Activated CD4-positive, alpha-beta T cell treated with anti-CD3 and anti-CD28 coated beads for 24 hours (primary cell): ENCODE measurements at places on chromosomes 7 and 10.

DNA sequence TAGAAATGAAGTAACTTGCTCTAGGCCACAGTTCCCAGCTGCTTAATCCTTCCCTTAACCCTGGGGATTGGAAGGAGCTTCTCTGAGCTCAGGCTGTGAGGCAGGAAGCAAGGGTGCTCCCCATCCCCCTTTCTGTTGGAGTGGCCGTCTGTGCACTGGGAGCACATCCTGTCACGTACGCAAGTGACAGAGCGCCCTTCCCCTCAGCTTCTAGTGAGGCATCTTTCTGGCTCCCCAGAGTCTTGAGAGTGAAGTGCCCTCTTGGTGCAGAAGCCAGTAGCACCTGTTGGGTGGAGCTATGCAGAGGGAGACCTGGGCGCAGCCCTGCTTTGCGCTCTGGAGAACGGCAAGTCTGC is 47.8 kb downstream of the SHH start:
- DNase-seq = peak; percentile 26

DNA sequence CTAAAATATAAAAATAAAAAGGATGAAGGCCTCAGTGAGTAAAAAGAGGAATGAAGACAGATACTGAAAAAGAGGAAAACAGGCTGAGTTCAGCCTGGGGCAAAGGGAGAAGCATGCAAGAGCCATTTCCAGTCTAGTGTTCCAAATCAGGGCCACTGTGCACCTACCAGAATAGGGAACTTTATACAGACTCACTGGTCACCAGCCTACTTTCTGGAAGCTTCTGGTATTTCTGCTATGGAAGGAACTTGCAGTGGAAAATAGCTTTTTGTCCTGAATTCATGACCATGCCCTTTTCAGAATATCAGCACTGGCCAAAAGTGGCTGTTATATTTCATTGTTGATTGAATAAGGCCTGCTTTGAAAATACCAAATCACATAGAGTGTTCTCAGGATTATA is 28.8 kb downstream of the ABRAXAS2 start:
- DNase-seq = no peak

DNA sequence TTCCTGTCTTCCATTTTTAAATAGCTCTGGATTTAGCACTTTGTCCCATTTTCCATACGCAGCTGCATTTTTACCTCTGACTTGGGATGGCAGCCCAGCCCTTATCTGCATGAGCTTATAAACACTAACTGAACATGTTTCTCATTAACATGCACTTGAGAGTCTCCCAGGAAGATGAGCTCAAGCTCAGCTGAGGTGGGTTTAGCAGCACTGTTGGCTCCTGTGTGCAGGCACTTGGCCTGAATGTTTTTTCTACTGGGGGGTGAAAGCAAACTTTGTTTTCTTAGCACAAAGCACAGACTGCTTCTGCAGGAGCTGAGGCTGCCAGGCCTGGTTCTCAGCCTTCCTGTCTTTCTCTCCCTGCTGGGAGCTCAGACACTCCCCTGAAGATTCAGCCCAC is 1093.6 kb upstream of the AUTS2 start:
- DNase-seq = no peak

DNA sequence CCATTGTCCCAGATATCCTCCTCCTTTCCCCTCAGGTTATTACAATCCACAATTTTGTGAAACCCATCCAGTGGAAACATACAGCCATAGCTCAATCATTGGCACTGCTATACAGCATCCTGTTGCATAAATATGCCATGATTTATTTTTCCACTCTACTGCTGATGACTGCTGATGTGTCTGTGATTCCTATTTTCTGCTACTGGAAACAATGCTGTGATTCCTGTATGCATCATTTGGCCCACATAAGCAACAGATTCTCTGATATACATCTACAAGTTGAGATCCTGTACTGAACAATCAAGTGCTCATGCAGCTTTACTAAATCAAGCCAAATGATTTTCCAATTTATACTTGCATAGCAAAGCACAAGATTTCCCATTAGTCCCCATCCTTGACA is 39.6 kb downstream of the CUL2 start:
- no peak for DNase-seq

GRCh38 chr10:46526682-46527038 is 29.8 kb downstream of the GPRIN2 start:
- no peak for DNase-seq

DNA sequence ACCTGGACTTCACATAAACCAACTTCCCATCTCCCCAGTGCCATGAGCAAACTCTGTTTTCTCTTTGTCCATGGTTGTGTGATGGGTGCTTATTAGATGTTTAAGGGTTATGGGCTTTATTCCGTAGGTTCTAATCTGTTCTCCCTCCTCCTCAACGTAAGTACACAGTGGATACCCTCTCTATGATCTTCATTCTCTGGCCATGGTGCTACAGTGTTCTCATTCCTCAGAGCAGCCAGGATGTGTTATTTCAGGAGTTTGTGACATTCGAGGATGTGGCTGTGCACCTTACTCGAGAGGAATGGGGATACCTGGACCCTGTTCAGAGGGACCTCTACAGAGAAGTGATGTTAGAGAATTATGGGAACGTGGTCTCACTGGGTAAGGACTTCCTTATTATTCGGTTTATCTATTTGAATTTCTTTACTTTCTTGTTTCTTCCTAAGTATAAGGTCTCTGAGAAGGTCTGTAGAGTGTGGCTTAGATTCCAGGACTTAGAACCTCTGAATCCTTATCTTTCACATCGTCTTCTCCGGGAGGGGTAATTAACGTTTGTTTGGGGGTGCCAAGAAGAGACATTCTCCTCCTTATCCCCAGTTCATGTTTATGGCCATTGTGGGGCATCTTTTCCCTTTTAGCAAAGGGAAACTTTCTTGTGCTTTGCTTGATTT is 3.8 kb downstream of the ZNF655 start:
- no peak for DNase-seq

DNA sequence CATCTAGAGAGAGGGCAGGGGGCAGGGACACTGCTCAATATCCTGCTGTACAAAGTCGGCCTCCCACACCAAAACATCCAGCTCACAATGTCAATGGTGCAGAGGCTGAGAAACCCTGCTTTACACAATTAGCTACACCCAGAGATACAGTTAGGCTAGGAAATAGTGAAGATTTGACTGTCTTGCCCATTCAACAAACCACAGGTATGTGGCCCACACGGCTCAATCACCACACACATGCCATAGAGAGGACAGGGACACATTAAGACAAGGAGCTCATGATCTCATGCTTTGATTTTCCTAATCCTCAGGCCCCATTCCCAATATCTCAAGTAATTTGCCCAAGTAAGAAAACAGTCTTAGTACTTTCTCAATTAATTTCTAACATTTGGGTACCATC is 110.4 kb downstream of the OSBPL3 start:
- DNase-seq = no peak

GRCh38 chr10:92849576-92850090 is 1.3 kb downstream of the EXOC6 start:
- no peak for DNase-seq

DNA sequence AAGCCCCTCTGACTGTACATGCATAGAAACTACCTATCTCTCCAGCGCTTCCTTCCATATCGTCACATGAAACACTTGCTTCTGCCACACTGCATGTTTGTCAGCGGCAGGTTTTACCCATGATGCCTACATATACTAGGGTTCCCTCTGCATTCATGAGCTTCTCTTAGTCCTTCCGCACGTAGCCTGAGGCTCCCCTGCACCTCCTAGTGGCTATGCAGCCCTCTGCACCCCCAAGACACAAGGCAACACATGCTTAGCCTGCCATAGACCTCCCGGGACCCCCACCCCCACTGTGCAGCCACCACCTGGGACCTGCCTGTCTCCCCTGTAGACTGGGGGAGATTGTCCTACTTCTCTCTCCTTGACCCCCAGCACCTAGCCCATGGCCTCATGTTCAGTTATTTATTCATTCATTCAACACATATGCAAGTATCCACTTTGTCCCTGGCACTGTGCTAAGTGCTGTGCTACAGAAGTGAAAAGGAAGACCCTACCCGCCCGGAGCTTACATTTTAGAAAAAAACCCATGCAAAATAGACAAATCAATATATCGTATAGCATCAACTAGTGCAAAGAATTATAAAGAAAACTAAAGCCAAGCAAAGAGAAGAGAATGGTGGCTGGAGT is 23.5 kb downstream of the TMEM273 start:
- DNase-seq = peak; percentile 17

DNA sequence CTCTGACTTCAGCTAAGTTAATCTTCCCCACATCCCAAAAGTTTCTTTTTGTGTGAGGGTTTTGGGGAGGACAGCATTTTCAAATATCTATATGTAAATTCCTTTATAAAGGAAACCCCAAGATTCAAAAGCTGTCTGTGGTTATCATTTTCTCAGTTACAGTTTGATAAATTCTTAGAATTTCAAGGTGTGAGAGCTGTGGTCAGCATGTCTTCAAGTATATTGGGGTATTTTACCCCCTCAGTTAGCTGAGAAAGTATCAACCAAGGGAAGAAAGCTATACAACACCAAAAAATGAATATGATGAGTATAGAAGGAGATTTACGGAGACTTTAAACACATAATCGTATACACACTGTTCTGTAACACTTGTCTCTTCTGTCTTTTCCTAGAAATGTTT is 109.2 kb downstream of the SND1 start:
- no peak for DNase-seq

- no peak for DNase-seq
Measured at GRCh38 chr7:47255007-47255406, 326.9 kb downstream of the TNS3 start.

DNA sequence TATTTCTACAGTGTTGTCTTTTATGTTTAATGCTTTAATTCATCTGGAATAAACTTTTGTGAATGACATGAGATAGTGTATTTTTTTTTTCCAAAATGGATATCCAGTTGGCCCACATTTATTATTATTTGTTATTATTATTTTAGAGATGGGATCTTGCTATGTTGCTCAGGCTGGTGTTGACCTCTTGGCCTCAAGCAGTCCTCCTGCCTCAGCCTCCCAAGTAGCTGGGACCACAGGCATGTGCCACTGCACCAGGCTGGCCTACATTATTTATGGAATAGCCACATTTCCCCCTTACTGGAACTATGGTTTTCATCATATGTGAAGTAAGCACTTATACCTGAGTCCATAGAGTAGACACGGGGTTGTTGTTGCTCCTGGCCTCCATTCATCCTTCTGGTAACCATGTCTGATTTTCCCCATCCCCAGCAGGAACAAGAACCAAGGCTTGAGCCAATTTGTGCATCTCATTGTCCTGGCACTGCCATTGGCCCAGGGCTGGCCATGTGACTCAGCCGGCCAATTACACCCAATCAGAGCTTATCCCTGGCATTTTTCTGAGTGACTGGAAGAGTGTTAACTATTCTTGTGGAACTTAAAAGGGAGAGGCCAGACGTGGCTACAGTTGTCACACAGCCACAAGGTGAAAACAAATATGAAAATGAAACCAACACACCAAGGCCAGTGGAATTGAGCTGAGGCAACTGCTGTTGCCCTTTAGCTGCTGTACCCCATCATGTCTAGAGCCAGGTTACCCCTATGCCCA is 23.1 kb downstream of the PRF1 start:
- DNase-seq = no peak

DNA sequence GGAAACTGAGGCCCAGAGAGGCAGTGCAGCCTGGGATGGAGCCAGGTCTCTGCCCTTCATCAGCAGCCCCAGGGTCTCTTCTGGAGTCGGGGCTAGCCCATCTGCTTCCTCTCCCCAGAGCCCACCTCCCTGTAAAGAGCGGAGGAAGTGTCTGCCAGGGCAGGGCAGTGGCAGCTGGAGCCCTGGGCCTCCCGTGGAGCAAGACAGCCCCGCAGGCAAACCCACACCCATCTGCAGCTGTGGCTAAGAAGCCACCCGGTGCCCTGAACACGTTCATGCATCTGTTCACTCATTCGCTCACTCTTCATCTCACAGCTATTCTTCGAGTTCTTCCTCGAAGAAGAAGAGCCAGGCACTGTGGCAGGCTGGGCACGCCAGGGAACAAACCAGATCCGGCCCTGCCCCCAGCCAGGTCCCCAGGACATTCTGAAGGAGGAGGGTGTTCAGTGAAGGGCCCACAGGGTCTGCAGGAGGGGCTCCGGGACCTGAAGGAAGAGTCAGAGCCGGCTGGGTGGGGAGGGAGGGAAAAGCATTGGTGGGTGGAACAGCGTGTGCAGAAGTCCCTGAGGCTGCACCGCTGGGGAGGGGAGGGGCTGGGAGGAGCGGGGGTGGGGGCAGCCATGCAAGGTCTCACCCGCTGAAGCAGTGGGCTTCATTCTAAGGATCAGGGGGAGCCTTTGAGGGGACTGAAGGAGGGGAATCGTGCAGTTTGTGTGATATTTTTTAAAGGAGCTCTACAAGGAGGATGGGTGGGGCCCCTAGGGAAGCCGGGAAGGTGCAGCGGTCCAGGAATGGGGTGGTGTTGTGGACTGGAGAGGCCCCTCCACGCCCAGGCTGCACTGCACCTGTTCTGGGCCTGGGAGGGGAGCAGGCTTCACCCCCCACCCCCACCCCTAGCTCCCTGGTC is 99.1 kb downstream of the UNCX start:
- no peak for DNase-seq

DNA sequence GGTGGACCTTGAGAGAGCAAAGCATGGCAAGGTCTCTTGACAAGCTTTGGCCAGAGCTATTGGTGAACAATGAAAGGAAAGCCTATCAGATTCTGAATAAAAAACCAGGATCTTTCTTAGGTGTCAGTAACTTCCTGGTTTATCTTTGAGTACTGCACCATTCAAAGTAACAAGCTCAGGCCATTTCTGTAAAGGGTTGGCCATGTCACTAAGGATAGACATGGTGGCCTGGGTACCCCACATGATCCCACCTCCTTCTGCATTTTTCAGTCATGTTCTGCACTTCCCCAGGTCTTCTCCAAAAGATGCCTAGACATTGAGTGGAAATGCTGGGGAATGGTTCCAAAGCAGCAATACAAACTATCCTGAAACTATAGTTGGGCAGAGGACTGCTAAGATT is 242.0 kb downstream of the ARHGAP12 start:
- no peak for DNase-seq

- no peak for DNase-seq
Measured at GRCh38 chr10:5480162-5480941, 19.0 kb downstream of the CALML5 start.

GRCh38 chr7:91185771-91186170 is 78.5 kb upstream of the FZD1 start:
- DNase-seq = no peak

DNA sequence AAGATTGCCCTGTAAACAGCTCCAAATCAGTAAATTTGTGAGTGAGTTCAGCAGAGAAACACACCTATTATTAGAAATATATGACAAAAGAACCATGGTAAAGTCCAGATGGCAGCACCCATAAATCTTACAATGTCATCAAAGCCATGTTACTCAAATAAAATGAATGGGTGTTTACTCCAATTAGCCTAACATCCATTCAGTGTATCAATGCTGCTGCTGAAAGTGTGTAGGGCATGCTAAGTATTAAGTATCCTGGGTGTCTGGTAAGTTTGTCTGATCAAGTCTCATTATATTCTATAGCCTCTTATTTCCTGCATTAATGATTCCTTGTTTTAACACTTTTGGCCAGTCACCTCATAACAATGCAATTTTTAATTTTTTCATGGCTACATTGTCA is 185.5 kb upstream of the STEAP4 start:
- no peak for DNase-seq
